ENCODE measurements at places on chromosomes 6 and 20.

DNA sequence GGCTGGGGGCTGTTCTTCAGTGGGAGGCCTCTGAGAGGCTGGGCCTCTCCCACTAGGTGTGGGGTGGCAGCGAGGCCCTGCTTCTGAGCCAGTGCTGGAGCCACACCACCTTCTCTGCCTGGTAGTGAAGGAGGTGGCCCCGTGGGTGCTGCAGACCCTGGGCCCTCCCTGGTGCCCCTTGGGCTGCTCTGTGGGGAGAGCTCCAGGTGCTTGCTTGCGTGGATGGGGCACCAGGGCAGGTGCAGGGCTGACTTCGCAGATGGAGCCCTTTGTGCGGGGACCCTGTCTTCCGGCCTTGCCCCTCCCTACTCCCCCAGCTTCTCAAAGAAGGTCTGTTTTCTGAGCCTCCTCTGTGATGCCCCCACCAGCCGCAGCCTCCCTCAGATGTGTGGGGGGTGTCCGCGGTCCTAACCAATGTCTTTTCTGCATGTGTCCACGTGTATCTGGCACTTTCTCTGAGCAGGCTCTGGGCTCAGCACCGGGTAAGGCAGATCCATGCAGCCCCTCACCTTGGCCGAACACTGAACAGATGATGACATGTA is 17.2 kb upstream of the MYT1 start:
- DNase-seq: no peak

DNA sequence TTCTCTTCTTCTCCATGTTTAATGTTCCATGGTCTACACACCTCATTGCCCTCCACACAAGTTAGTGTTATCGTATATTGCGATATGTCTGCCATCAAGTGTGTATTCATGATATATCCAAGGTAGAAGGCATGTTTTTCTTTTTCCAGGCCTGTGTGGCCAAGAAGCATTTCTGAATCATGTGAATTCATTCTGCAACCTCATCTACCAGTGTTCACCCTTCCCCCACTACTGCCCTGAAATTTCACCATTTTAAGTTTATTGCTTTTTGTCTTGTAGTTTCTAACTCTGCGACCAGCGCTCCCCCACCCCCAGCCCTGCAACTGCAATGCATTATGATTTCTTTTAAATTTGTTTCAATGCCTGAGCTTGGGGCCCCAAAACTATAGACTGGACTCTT is 618.0 kb upstream of the FLRT3 start:
- DNase-seq: no peak

GRCh38 chr6:128606611-128607010 is 86.2 kb upstream of the PTPRK start:
- no peak for DNase-seq

- no peak for DNase-seq
Observed at GRCh38 chr20:58634521-58635278, 16.4 kb upstream of the STX16 start.

DNA sequence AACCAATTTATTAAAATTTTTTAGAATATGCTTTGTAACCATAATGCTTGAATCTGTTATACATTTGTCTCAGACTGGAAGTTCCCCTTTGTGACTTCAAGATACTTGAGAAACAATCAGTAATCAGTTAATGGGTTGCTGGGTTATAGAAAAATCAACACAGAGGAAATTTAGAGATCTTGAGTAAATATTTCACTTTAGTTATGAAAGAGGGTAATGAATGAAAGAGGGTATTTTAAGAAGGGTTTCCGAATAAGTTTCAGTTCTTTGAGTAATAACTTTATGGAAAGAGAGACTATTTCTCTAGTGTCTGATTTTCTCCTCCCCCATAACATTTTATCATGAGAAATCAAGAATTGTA is 21.4 kb downstream of the ZFAND3 start:
- DNase-seq: no peak

GRCh38 chr6:43630980-43631619 is 2.0 kb upstream of the GTPBP2 start:
- DNase-seq: no peak

DNA sequence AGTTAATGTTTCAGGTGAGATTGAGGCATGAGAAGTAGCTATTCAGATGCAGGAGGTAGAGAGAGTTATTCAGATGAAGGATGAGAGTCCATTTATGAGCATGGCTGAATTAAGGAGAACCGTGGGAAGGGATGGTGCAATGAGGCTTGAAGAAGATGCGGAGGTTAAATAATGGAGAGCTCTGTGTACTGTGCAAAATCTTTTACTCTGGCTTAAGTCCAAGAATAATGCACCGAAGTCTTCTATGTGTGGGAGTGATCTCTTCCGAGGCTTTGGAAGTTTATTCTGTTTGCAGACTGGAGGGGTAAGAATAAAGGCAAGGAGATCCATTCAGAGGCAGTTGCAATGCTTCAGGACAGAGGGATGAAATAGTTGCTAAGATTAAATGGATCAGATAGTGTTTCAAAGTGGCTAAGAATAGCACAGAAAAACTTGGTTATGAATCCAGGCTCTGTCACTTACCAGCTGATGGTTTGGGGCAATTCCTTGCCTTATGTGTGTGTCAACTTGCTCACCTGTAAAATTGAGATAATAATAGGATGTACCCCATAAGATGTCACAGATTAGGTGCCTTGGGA is 467.1 kb downstream of the HDGFL1 start:
- no peak for DNase-seq

- DNase-seq: no peak
Observed at GRCh38 chr6:31791324-31792089, 4.0 kb downstream of the VARS1 start.

Measured in stimulated activated CD8-positive, alpha-beta memory T cell treated with anti-CD3 and anti-CD28 coated beads, Interleukin-15, amount 100 ng/mL, for 24 hours (primary cell).